ENCODE measurements at places on chromosomes 16 and 17.

DNA sequence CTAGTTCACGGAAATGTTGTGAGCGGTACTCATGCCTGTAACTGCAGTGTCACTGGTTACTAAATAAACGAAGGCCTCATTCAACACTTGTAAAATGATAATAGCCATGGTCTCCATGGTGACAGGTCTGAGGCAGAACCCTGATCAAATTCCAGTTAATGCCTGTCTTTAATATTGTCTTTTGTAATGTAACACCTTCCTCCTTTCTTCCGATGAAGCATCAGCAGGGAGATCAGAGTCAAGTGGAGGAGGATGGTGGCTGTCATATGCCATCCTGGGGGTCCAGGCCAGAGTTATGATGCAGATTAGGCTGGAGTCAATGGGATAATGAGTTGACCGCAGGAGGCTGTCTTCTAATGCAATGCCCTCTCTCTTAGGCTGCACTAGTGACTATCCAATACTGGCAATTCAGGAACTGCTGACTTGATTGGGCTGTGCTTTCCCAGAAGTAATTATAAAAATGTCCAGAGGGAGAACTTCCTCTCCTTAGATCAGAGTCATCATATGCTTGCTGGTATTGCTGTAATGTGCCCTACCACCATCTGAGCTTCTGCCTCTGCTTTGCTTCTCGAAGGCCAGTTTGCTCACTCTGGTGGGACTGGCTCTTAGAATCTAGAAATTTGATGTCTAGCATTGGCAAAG is 419.1 kb downstream of the CA10 start:
- no peak for DNase-seq

GRCh38 chr17:48624544-48625494 is 1.3 kb downstream of the HOXB9 start:
- DNase-seq = no peak

DNA sequence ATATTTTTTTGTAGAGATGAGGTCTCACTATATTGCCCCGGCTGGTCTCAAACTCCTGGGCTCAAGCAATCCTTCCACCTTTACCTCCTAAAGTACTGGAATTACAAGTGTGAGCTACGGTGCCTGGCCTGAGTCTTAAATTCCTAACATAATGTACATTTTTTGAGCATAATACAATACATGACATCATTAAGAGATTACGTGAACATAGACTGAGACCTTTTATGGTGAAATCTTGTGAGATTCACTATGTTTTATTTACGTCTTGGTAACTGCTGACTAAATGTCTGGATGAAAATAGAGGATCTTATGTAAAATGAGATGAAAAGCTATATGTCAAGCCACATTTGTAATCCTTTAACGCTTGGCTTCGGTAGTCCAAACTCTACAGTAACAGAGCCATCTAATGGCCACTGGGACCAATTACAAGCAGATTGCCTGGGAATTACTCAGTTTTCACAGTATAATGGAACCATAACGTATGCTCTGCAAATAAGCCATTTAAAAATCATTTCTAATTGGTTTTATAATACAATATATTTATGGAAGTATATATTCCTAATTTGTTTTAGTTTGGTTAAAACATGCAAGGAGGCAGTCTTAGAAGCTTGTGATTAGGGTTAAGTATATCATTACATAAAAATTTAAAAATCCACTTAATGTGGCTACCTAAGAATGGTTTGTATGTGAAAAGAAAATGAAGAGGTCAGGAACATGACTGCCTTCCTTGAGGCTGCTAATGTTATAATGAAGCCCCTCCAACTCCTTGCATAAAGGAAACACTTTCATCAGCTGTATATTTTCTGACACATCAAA is 8.1 kb upstream of the EFCAB13 start:
- DNase-seq = peak; percentile 4

DNA sequence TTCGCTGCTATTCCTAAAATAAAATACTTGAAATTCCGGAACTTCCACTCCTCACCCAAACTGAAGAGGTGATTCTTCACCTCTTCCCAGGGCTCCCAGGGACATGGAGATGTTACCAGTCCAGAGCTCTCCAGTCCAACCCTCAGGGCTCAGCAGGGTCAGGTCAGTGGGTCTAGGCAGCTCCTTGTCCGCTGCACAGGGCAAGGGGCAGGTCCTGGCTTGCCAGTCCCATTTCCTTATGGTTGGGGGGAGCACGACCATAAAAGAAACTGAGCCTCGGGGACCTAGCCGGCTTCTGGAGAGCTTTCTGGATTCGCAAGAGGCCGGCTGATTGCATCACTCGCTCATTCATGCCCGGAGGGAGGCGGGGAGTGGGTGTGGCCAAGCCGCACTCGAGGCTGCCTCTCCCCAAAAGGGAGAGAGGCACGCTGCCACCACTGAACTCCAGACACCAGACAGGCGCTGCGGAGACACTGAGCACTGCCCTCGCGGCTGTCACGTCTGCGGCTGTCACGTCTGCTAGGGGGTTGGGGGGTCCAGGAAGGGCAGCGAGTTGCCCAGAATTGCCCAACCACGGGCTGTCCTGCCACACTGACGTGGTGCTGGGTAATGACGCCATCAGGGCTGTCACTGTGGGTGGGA is 15.8 kb downstream of the SLC7A5 start:
- DNase-seq = peak; percentile 40

GRCh38 chr17:11908711-11909146 is 88.5 kb downstream of the ZNF18 start:
- no peak for DNase-seq

GRCh38 chr17:1930337-1930645 is 94.8 kb downstream of the RTN4RL1 start:
- DNase-seq = no peak

- DNase-seq = no peak
These were observed 44.4 kb upstream of the ARL4D start for GRCh38 chr17:43354371-43354770.

GRCh38 chr16:17354141-17354601 is 116.6 kb downstream of the XYLT1 start:
- no peak for DNase-seq

GRCh38 chr16:10561001-10561400 is 19.4 kb downstream of the EMP2 start:
- no peak for DNase-seq

DNA sequence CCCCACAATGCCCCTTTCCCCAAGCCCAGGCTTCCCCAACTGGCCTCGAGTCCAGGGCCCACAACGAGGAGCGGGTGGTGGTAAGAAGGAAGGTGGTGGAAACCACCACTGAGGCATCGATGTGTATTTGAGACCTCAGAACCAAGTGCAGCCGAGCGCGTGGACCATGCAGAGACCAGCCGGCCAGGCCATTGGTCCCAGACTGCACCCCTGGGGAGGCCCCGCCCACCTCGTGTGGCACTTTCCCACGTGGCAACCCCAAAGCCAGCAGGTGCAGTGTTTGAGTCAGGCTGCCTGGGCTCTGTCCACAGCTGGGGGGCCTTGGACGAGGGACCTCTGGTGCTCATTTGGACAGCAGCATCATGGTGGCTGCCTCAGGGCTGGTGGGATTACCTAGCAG is 28.1 kb upstream of the BAHCC1 start:
- DNase-seq = no peak

DNA sequence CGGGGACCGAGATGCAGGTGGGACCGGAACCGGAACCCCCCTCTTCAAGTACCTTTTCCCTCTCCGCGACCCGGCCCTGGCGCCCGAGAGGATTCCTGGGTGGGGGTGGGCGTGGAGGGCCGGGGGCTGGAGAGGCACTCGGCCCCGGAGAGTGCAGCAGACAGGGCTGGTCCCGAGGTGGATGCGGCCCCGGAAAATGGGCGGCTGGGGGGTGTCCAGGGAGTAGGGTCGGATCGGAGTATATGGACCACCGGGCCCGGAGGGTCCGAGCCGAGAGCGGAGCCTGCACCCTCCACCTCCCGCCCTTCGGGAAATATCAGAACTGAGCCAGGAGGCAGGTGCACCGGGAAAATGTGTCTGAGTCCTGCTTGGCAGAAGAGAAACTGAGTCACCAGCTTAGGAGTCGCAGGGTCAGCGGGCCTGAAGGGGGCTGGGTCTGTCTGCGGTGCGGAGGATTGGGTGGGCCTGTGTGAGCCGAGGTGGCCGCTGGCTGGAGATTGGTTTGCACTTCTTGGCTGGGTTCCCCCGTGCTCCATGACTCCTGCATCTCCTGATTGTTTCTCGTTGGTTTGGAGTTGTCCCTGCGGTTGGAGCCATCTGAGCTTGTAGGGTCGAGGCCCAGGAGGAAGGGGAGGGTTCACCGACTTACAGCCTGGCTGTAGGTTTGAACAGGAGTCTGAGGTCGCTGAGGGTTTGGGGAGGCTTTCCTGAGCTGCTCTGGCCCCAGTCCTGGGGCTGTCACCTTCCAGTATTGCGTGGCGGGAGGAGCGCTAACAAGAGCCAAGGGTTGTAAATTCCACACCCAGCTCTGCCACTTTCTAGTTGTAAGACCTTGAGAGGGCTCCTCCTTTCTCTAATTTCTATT is 518 bp downstream of the SH2B1 start:
- DNase-seq = no peak

DNA sequence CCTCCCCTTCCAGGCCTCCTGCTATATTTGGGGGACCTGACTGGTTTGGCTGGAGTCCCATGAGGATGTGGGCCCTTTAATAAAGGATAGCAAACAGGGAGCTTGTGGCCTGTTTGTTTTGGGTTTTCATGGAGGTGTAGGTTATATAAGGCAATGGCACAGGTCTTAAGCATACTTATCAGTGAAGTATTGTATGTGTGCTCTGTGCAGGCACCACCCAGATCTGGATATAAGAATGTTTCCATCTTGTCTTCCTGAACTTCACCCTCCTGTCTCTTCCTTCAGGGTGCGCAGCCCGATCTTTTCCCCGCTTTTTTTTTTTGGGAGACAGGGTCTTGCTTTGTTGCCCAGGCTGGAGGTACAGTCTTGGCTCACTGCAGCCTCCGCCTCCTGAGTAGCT is 10.6 kb downstream of the SLC52A1 start:
- no peak for DNase-seq

DNA sequence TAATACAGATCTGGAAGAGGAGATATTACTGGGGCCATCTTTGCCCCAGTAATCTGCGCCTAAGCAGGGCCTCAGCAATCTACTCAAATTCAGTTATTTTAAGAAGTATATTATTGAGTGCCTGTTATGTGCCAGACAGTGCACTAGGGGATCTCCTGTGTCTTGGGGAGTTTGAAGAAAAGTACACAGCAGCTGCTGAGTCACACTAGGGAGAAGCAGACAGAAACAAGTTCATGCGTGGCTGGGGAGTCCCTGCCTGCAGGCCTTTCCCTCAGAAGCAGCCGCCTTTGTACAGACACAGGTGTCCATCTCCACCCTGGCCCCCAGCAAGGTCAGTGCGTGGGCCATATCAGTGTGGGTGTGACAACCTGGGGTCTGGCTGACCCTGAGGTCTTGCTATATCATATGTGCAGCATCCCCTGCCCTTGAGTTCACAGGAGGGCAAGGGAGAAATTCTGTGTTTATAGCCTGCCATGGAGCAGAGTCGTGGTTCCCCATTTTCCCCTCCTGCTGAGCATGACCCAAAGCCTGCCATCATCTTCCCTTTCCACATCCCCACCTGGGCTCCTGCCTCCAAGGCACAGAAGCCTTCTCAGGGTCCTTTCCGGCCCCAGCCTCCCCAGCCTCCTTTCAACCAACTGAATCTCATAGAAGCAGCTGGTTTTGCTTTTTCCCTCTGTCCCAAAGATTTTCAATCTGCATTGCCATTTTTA is 229.9 kb upstream of the SDK2 start:
- no peak for DNase-seq

- DNase-seq = no peak
These were observed 318.9 kb downstream of the MAP2K6 start for GRCh38 chr17:69733171-69734012.

- no peak for DNase-seq
These were observed 9.2 kb downstream of the MAPK8IP3 start for GRCh38 chr16:1715220-1715619.

GRCh38 chr17:72192800-72193192 is 72.0 kb downstream of the SOX9 start:
- no peak for DNase-seq

- no peak for DNase-seq
These were observed 2.4 kb downstream of the YPEL2 start for GRCh38 chr17:59333836-59334235.

GRCh38 chr16:89860747-89861304 is 12.6 kb upstream of the TCF25 start:
- DNase-seq = no peak

DNA sequence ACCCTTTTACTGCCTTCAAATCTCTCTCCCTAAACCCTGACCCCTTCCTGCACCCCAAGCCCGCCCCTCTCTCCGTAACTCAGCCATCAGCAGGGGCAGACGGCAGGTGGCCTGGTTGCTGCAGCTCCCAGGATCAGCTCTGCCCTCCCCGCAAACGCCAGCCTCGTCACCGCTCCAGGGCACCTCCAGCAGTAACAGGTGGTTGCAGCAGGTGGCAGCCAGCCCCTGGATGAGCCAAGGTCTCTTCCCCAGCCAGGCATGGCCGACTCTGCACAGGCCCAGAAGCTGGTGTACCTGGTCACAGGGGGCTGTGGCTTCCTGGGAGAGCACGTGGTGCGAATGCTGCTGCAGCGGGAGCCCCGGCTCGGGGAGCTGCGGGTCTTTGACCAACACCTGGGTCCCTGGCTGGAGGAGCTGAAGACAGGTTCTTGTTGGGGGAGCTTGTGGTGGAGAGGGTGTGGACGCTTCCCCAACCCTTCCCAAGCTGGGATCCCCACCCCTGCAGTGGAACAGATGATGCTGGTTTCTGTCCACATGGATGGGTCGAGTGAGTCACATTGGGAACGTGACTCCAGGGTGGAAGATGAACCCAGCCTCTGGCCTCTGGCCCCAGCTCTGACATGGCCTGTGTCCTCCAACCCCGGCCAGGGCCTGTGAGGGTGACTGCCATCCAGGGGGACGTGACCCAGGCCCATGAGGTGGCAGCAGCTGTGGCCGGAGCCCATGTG is 558 bp downstream of the HSD3B7 start:
- no peak for DNase-seq

Data from cerebellar nuclear complex (tissue), 1 donor.